ENCODE measurements at places on chromosomes 6 and 20.

- DNase-seq, result no peak
- H3K27me3 ChIP-seq, result no peaks in the 10 kb centered on the region
- no peaks in the 10 kb centered on the region for H3K4me1 ChIP-seq
- H3K36me3 ChIP-seq, result no peaks in the 10 kb centered on the region
- H3K27ac ChIP-seq, result no peak overlapping the region
These were observed 38.6 kb downstream of the PDYN start for GRCh38 chr20:1955217-1955616.

- no peak for DNase-seq
- H3K27me3 ChIP-seq, result no peaks in the 10 kb centered on the region
- H3K4me1 ChIP-seq, result no peaks in the 10 kb centered on the region
These were observed 215.7 kb upstream of the CST7 start for GRCh38 chr20:24733416-24733815.

- no peak overlapping the region for H3K4me3 ChIP-seq
- DNase-seq, result no peak
- no peak overlapping the region for H3K27ac ChIP-seq
- no peaks in the 10 kb centered on the region for H3K27me3 ChIP-seq
- H3K4me1 ChIP-seq, result no peaks in the 10 kb centered on the region
These were observed 122.9 kb downstream of the AKAP7 start for GRCh38 chr6:131258010-131258652.

- DNase-seq, result no peak
These were observed 427.3 kb upstream of the FLRT3 start for GRCh38 chr20:14764511-14765369.

- H3K27ac ChIP-seq, result no peak overlapping the region
- no peak for DNase-seq
- H3K36me3 ChIP-seq, result no peaks in the 10 kb centered on the region
- no peak overlapping the region for H3K4me3 ChIP-seq
- H3K4me1 ChIP-seq, result no peaks in the 10 kb centered on the region
These were observed 314.7 kb downstream of the PAX1 start for GRCh38 chr20:22020201-22020600.

GRCh38 chr20:4020256-4020655, 4.9 kb upstream of the RNF24 start:
- no peaks in the 10 kb centered on the region for H3K27me3 ChIP-seq
- no peaks in the 10 kb centered on the region for H3K4me1 ChIP-seq
- no peak for DNase-seq
- H3K36me3 ChIP-seq, result no peaks in the 10 kb centered on the region
- H3K27ac ChIP-seq, result no peak overlapping the region
